H1 (cell line): ENCODE measurements at places on chromosomes 4 and X. TPM values are rescaled to one million over a fixed set of nuclear protein-coding genes. Genes with fewer than 3 reads are reported as not detected.

- no peak overlapping the region for H3K4me3 ChIP-seq
- H3K36me3 ChIP-seq, result no peaks in the 10 kb centered on the region
- no peaks in the 10 kb centered on the region for H3K27me3 ChIP-seq
- H3K27ac ChIP-seq, result no peak overlapping the region
Measured at GRCh38 chr4:46354701-46355262, 35.1 kb downstream of the GABRA2 start.

GRCh38 chrX:52378870-52379269 lies 10.0 kb downstream of the XAGE2 start:
- no peak overlapping the region for H3K27ac ChIP-seq
- no peak for DNase-seq
- no peaks in the 10 kb centered on the region for H3K27me3 ChIP-seq
- H3K4me1 ChIP-seq, result no peaks in the 10 kb centered on the region

GRCh38 chr4:8417071-8417614 lies 23.4 kb downstream of the ACOX3 start:
- H3K4me1 ChIP-seq, result no peaks in the 10 kb centered on the region
- no peaks in the 10 kb centered on the region; the same call in 1 of the 2 replicates for H3K27me3 ChIP-seq
- no peak overlapping the region for H3K4me3 ChIP-seq
- H3K36me3 ChIP-seq, result no peaks in the 10 kb centered on the region
- no peak overlapping the region for H3K27ac ChIP-seq
- DNase-seq, result no peak

GRCh38 chr4:24266951-24267722 lies 317.2 kb downstream of the DHX15 start:
- no peak overlapping the region for H3K4me3 ChIP-seq
- H3K4me1 ChIP-seq, result peaks cover 11% of the 10 kb centered on the region; the same call in 1 of the 2 replicates
- no peaks in the 10 kb centered on the region for H3K27me3 ChIP-seq
- no peak overlapping the region for H3K27ac ChIP-seq
- no peak for DNase-seq

GRCh38 chrX:30577362-30577991 lies at the start of gene TASL:
Gene TASL, minus strand, starts transcription at chrX:30577766. Its CDS starts 17,411 bp downstream, at chrX:30560355.
- H3K4me3 ChIP-seq, result no peak within 1 kb of the TSS
- H3K27ac ChIP-seq, result no peak within 1 kb of the TSS
- no peaks in the 10 kb centered on the region for H3K4me1 ChIP-seq
- DNase-seq, result no peak

- no peak for DNase-seq
- no peak overlapping the region for H3K4me3 ChIP-seq
Measured at GRCh38 chrX:574251-574650, 56.3 kb upstream of the SHOX start.

DNA sequence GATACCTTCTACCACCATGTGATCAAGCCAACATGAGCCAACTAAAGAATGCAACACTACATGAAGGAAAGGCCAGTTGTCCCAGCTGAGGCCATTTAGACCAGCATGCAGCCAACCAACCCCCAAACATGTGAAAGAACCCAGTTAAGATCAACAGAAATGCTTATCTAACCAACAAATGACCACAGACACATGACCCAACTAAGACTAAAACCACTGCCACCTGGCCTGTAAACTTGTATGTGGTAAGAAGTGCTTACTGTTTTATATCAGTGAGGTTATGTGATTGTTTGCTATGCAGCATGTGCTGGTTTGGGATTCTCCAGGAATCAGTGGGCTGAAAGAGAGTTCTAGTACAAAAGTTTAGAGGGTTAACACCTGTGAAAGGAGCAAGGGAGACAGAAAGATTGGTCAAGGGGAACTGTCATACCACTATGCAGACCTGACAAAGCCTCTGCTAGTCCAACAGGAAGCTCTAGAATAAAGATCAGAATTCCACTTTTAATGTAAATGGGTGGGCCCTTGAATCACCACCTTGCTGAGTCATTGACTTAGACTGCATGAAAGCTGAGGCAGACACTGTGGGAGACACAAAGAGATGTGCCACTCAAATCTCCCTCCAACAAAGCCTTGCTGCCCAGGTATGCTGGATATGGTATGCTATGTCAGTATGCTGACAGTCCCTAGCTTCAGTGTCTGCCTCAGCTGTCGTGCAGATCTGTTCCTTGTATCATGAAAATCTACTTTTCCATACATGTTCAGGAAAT lies 6.1 kb upstream of the SH3D19 start:
- H3K27ac ChIP-seq, result no peak overlapping the region
- no peaks in the 10 kb centered on the region for H3K36me3 ChIP-seq
- no peaks in the 10 kb centered on the region for H3K27me3 ChIP-seq
- no peak overlapping the region for H3K4me3 ChIP-seq

DNA sequence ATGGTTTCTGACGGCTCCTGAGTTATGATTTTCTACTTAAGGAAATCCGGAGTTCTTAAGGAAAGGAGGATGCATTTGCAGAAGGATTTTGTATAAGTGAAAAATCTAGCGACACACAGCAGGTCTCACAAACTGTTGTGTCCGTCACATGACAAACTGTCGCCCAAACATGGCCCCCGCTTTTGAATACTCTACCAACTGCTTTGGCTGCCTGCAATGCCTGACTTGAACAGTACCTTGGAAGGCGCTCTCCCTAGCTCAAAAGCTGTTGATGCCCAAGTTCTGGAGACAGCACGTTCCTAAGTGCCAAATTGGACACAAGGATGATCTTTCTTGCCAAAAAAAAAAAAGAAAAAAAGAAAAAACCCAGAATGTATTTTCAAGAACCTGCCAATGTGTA lies 103.2 kb downstream of the ENPP6 start:
- no peak overlapping the region for H3K4me3 ChIP-seq
- no peaks in the 10 kb centered on the region for H3K36me3 ChIP-seq
- H3K27me3 ChIP-seq, result no peaks in the 10 kb centered on the region
- no peak overlapping the region for H3K27ac ChIP-seq

DNA sequence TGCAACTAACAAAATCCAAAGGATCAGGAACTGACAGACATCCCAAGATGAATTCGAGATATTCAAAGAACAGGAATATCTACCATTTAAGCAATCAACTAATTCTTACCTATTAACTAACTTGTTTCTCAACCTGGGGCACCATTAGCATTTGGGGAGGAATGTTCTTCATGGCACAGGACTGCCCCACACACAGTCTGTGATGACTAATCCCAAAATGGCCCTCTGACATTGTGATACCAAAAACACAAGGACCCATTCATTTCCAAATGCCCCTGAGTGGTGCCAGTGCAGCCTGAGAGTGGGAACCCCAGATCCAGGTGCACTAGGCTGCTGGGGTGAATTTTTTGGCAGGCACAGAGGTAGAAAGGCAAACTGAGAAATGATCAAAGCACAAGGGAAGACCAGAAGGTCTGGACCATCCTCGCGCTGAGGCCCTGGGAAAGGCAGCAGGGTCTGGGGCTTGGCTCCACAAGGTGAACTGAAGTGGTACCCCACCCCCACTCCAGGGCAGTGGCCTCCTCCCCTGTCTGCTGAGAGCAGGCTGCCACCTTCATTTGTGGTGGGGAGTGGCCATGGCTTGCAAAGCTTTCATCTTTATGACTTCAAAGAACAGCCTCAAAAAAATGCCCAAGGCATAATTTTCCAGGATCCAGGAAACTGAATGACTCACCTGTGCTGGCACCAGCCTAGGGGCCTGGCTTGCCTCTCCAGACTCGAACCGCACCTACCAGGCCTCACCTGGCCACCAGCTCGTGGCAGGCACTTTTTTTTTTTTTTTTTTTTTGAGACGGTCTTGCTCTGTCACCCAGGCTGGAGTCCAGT lies 122.4 kb downstream of the BCOR start:
- H3K36me3 ChIP-seq, result no peaks in the 10 kb centered on the region
- no peak overlapping the region for H3K4me3 ChIP-seq
- no peaks in the 10 kb centered on the region for H3K27me3 ChIP-seq
- no peak for DNase-seq

GRCh38 chrX:133300591-133300990 lies 82.4 kb upstream of the TFDP3 start:
- H3K27ac ChIP-seq, result no peak overlapping the region
- no peak for DNase-seq
- H3K4me1 ChIP-seq, result no peaks in the 10 kb centered on the region
- H3K36me3 ChIP-seq, result peaks cover 74% of the 10 kb centered on the region
- no peak overlapping the region for H3K4me3 ChIP-seq

GRCh38 chr4:14650127-14650526 lies 352.2 kb upstream of the CPEB2 start:
- H3K4me1 ChIP-seq, result no peaks in the 10 kb centered on the region
- no peaks in the 10 kb centered on the region for H3K27me3 ChIP-seq
- H3K27ac ChIP-seq, result no peak overlapping the region
- H3K36me3 ChIP-seq, result no peaks in the 10 kb centered on the region

DNA sequence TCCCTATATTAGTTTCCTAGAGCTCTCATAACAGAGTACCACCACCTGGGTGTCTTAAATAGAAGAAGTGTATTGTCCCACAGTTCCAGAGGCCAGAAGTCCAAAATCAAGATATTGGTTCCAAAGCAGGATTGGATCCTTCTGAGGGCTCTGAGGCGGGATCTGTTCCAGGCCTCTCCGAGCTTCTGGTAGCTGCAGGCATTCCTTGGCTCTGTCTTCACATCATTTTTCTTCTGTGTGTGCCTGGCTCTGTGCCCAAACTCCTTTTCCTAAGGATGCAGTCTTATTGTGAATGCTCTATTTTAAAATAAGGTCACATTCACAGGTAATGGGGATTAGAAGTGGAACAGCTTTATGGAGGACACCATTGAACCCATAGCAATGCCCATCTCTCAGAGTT lies 253.7 kb upstream of the TAPT1 start:
- no peaks in the 10 kb centered on the region for H3K27me3 ChIP-seq
- H3K27ac ChIP-seq, result no peak overlapping the region
- no peak for DNase-seq
- no peaks in the 10 kb centered on the region for H3K4me1 ChIP-seq

DNA sequence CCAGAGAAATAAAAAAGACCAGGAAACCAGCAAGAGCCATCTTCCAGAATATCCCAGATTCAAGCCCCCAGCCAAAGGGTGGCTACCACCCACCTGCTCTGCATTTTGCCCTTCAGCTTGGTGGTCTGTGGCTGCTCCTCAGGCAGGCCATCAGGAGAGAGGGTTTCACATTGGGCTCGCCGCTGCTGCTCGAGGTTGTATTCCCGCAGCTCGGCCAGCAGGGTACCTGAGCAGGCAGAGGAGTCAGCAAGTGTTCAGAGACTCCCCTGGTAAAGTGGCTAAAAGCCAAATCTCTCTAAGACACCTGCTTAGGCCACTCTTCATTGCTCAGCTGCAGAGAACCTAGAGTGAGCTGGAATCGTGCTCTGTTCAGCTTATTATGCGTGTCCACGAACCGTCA lies 110.8 kb upstream of the HSD17B10 start:
- no peaks in the 10 kb centered on the region for H3K4me1 ChIP-seq
- peaks cover 73% of the 10 kb centered on the region for H3K36me3 ChIP-seq
- no peak overlapping the region for H3K27ac ChIP-seq
- no peak for DNase-seq
- no peak overlapping the region for H3K4me3 ChIP-seq

DNA sequence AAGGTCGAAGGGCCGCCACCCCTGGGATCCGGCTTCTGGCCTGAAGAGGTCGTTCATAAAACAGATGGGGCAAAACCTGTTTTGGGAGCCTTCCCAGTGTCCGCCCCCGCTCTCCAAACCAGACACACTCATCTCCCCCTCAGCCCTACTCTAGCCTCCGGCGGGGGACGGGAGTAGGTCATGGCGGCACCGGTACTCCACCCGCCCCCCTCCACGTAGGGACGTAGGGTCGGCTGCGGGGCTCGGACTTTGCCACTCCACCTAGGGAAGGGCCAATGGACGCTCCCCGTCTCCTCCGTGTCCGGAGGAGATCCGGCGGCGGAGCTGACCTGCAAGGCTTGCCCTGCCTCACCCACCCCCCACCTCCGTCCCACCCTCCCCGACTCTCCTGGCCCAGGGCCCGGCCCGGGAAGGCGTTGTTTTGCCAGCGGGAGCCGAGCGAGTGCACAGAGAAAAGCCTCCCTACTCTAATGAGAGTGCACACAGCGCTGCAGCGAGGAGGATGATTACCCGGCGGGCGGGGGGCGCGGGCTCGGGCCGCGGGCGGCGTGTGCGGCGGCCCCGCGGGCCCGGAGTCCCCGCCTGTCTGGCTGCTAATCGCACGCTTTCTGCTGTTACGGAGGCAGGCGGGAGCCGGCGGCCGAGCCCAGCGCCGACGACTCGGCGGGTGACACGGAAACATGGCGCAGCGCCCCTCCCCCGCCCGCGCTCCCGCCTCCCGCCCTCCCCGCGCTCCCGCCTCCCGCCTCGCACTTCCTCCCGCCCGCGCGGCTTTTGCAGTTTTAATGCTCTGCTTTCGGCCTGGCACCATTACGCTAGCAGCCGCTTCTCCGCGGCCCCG lies 8.3 kb upstream of the BCOR start:
- peaks cover 6% of the 10 kb centered on the region for H3K4me1 ChIP-seq
- H3K27me3 ChIP-seq, result peaks cover 4% of the 10 kb centered on the region
- no peak overlapping the region for H3K27ac ChIP-seq
- no peaks in the 10 kb centered on the region for H3K36me3 ChIP-seq
- H3K4me3 ChIP-seq, result peak overlapping the region; percentile 66

GRCh38 chrX:15404401-15405096 lies 20.3 kb upstream of the VEGFD start:
- no peaks in the 10 kb centered on the region for H3K4me1 ChIP-seq
- H3K27ac ChIP-seq, result no peak overlapping the region
- no peak for DNase-seq
- H3K36me3 ChIP-seq, result no peaks in the 10 kb centered on the region

Gene CMC4
- total RNA-seq, result 3.7 and 6.0 TPM in 2 replicates

Gene FAM184B
- total RNA-seq, result 0.39 and 0.46 TPM in 2 replicates

Gene NXF2B
- total RNA-seq, result not detected in 2 replicates

Gene CT45A5
- total RNA-seq, result not detected in 2 replicates

Gene PHKA1
- 7.2 and 7.4 TPM in 2 replicates for total RNA-seq

Gene TMPRSS11D
- not detected in 2 replicates for total RNA-seq

Gene PITX2
- 0.44 and 0.67 TPM in 2 replicates for total RNA-seq

Gene USP26
- total RNA-seq, result not detected in 2 replicates

Gene LPAR4
- total RNA-seq, result 15.5 and 16.3 TPM in 2 replicates

Gene SMR3B
- total RNA-seq, result not detected in 2 replicates
